Heart left ventricle (tissue), 16 donors: ENCODE measurements at places on chromosomes 4 and X. TPM values are rescaled to one million over a fixed set of nuclear protein-coding genes. Genes with fewer than 3 reads are reported as not detected.

DNA sequence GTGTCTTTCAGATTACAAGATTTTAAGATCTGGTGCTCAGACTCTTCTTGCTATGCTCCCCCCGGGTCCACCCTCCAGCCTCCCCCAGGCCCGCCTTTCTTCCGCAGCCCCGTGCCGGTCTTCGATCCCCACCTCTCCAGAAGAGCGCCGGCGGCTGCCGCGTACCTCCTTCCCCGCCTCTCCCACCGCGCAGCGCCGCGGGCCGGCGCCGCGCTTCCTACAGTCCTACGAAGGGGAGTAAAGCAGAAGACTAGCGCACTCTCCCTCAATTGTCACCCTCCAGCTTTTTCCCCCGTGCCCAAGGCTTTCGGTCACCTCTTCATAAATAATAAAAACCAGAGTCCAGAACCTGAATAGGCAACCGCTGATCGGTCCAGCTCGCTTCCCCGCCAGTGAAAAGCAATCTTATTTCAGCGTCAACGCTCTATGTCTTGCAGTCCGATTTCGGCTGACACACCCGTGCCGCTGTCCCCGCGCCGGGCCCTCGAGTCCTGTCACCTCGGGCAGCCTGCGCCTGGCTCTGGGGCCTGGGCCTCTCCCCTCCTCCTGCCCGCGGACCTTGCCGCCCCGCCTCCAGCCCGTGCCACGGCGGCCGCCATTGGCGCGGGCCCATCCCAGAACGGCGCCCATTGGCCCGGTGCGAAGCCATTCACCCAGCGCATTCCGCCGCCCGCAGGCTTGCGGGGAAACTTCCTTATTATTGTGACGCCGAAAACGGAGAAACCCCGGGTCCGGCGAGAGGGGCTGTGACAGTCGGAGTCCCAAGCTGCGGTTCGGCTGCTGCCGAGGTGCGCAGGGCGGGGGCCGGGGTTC is at the start of gene HERC3:
Gene HERC3 (plus strand): TSS at position 694 of the 813 bp plus-strand sequence. CDS start 13,344 bp downstream, outside the sequence.
- peak; percentile 94 for DNase-seq

Gene SUPT20HL1
- not detected for total RNA-seq

DNA sequence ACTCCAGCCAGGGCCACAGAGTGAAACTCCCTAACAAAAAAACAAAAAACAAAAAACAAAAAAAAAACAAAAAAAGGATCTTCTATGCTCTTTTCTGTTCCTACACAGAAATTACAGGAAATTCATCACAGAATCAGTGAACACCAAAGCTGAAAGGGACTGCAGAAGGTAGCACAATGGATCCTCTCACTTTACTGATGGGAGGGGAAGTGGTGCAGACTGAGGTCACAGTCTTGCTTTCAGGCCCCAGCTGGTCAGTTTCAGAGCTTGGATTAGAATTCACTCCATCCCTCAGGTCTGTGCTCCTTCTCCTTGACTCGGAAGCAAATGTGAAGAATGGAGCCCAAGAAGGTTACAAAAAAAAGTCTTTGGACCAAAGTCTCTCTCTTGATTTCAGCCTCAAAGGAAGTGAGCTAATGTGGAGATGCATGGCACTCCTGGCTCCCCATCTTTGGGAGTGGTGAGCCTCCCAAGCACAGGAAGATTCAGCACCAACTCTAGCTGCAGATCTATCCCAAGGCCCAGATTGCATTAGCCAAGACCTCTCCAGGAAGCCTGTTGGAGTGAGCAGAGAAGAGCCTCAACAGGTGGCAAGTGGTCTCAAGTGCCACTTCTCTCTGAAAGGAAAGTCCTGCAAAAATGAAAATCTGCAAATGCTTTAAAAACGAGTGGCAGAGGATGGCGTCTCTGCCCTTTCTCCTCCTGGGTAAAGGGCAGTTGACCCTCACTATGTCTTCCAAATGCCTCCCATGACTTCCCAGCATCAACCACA is 176.0 kb downstream of the MAML3 start:
- DNase-seq: no peak

Gene FGA
- total RNA-seq: not detected

DNA sequence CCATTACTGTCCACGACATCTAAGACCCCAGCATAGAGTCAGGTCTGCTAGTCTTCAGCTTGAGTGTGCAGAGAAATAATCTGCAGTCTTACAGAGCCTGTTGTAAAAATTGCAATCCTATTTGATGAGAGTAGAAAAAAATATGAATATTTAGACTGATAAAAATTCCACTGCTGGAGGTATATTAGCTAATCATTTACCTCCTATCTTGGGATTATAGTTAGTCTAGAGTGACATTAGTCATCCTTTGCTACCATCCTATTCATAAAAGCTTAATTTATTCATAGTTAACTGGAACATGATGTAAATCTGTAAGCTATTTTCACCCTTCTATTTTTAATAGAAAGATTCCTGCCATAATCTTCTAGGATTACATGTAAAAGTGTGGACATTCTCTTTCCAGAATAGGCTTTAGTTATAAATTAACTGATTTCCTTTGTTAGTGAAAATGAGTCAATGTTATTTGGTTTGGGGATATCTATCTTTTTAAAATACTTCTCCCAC is 26.7 kb downstream of the C4orf54 start:
- DNase-seq: no peak

DNA sequence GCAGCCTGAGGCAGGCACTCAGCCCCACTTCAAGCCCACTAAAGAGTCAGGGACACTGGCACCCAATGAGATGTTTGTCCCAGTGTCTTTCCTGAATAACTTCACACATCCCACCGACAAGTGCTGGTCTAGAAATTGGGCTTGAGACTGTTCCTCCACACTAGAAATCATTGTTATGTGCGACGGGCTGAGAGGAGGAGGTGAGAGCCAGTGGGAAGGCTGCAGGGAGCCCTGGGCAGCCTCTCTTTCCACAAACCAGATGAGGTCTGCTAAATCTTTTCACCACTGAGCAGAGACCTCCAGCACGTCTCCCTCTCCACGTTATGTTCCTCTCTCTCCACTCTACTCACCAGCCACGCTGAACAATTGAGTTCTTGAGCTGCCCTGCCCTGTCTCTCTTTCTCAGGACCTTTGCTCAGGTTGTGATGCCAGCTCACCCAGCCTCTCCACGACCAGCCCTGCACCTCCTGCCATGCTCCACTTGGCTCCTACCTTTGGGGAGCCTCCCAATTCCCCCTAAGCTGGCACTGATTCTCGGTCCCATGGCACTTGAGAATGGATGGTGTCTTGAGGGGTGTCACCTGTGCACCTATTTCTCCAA is 8.4 kb downstream of the SCD5 start:
- DNase-seq: no peak

- DNase-seq: no peak
These were observed 1.7 kb downstream of the SRD5A3 start for GRCh38 chr4:55347610-55348228.

Gene TMPRSS11E
- not detected for total RNA-seq

DNA sequence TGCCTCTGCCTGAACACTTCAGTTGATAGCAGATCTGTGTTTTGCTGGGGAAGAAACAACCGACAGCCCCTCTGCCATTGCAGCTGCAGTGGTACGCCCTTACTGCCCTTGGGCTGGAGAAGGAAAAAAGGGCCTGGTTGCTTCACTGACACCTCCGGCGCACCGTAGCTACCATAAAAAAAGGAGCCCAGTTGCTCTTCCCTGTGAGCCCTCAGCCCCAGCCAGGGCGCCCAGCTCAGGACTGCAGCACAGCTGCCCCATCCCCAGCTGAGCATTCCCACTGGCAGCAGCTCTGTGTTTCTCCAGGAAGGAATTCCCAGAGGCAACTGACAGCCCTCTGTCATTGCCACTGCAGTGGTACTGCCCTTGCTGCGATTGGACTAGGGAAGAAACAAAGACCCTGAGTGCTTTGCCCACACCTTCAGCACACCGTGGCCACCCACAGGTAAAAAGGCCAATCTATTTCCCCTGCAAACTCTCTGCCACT is 142.7 kb downstream of the DKK2 start:
- no peak for DNase-seq
